ENCODE measurements at places on chromosomes 16 and 17.
A peak's percentile ranks its signal among the peaks of the same experiment; 100 is the strongest.

DNA sequence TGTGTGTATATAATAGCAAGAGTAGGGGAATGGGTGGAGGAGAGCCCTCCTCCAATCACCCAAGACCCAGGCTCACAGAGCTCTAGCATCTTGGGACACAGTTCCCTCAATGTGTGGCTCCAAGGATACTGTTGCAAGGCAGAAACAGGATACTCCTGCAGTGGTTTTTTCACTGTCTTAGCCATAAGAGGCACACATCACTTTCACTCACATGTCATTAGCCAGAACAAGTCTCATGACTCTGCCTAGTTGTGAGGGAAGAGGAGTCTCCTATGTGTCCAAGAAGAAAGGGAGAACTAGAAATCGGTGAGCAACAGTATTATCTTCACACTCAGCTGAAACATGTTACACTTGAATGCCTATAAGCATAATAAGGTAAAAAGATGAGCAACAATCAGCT, 11.1 kb upstream of the NUDT7 start:
- DNase-seq: no peak

- no peak for DNase-seq
These were observed 666.0 kb upstream of the CA10 start for GRCh38 chr17:52824542-52824941.

GRCh38 chr17:63494300-63494928, 17.6 kb downstream of the ACE start:
- no peak for DNase-seq

DNA sequence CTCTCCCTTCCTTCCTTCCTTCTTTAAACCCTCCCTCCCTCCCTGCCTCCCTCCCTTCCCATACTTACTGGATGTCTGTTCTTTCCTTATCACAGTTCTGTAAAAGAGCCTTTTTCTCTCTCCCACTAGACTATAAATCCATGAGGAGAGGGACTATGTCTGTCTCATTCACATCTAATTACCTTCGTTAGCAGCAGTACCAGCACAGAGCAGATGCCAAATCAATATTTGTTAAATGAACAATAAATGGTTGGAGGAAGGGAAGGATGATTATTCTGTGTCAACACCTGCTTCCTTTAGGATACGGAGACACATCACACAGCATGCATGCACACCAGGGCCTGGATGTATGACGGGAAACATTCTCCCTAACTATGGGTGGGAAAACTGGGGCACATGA, 94.2 kb downstream of the DNAH3 start:
- no peak for DNase-seq

DNA sequence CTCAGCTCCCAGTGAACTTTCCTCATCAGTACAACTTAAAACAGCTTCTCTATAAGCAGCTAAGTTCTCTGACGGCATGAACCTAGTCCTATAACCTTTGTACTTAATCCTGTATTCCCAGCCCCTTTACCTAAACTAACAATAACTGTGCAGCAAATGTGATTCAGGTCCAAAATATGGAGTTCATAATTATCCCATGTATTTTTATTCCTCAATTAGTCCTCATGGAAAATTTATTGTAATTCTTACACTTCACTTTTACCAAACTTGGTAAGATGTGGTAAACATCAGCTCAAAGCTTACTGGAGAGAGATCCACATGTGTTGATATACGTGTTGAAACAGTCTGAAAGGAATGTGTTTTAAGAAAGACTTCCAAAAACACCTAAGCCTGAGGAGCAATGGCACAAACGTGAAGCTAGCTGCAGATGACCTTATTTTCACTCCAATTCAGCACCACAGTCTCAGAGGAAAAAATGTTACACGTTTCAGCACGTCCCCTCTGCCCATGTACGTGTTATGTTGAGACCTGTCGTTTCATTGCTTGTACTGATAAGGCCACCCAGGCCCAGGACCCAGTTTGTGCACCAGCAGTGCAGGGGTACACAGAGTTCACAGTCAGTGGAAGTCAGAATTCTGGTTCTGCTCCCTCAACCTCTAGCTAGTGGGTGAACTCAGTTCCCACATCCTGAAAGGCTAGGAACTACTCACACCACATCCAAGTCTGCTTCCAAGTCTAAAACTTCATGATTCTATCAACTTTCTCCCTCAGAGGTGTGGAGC, 7.1 kb downstream of the USP31 start:
- no peak for DNase-seq

DNA sequence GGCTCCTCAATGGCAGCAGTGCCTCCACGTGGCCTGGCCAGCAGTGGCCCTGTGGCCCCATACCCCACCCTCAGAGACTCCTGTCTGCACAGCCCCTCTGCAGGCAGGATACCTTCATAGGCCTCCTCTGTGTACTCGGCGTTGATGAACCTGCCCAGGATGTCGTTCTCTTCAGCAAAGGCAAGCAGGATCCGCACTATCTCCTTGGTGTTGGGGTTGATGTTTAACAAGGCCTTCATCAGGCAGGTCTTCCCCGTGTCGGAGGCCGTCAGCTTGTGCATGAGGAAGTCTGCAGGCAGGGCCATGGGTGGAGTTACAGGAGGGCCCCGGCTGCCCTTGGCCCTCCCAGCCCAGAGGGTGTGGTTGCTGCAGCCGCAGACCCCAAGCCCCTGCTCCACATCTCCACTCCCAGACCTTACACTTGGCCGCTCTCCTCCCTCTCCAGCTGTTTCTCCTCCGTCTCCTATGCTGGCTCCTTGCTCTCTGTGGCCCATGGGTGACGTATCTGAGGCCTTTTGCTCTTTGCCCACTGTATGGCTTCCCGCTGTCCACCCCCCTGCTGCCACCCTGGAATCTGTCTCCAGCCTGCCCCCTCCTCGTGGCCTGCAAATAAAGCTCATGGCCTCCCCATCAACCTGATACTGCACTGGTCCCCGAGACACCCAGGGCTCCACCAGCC, 15.1 kb downstream of the TRPV3 start:
- DNase-seq: no peak

- DNase-seq: no peak
These were observed 1.2 kb downstream of the TMEM106A start for GRCh38 chr17:43212641-43213490.

GRCh38 chr17:63930951-63931575, 1.1 kb downstream of the CD79B start:
- peak; percentile 35 for DNase-seq

- DNase-seq: no peak
These were observed 1.0 kb downstream of the SRCIN1 start for GRCh38 chr17:38604479-38605403.

- no peak for DNase-seq
These were observed 21.0 kb upstream of the ZNF652 start for GRCh38 chr17:49383060-49383459.

DNA sequence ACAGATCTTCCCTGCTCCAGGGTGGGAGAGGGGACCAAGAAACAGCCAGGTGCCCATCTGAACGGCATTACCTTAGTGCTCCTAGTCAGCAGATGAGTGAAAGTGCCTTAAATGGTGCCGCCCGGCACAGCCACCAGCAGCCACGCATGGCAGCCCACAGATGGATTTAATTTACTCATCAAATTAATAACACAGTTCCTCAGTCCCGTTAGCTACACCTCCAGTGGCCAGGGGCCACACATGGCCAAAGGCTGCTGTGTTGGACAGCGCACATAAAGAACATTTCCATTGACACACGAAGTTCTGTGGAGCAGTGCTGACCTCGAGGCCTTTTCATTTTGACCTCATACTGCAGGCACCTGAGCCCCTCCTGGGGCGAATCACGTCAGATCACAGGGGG, 166.3 kb downstream of the CMIP start:
- DNase-seq: no peak

- DNase-seq: peak; percentile 25
These were observed 43.0 kb upstream of the TOB1 start for GRCh38 chr17:50908860-50909764.

- no peak for DNase-seq
These were observed 90.2 kb downstream of the CDH8 start for GRCh38 chr16:61946019-61946418.

GRCh38 chr16:48535831-48536613, 74.0 kb downstream of the N4BP1 start:
- no peak for DNase-seq

DNA sequence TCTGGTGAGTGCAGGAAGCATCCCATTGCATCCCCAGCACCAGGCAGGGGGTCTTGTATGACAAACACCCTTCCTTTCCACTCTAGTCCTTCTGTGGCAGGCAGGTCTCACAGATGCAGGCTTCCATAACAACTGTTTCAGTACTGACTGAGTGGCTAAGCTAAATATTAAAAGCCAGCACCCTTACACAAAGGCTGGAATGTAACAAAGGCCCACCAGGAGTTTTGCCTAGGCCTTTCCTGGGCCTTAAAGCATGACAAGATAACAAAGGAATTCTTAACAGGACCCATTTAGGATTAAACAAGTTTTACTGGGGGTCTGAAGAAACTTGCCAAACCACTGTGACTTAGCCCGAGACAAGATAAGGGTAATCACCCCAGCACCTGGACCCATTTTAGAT, 228.9 kb upstream of the RPL38 start:
- no peak for DNase-seq

DNA sequence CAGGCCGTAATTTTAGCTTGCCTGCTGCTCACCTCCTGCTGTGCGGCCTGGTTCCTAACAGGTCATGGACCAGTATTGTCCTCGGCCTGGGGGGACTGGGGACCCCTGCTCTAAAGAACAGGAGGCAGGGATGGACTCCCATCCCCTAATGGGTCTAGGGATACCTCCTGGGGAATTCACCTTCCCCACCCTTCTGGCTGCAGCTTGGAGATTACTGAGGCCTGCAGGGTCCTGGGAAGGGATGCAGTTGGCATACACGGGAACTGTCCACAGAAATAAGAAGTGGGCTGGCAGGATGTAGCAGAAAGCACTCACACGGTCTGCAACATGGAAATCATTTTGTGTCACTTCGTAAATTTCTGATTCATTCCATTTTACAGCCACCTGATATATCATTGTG, 123.0 kb downstream of the C16orf95 start:
- DNase-seq: no peak

DNA sequence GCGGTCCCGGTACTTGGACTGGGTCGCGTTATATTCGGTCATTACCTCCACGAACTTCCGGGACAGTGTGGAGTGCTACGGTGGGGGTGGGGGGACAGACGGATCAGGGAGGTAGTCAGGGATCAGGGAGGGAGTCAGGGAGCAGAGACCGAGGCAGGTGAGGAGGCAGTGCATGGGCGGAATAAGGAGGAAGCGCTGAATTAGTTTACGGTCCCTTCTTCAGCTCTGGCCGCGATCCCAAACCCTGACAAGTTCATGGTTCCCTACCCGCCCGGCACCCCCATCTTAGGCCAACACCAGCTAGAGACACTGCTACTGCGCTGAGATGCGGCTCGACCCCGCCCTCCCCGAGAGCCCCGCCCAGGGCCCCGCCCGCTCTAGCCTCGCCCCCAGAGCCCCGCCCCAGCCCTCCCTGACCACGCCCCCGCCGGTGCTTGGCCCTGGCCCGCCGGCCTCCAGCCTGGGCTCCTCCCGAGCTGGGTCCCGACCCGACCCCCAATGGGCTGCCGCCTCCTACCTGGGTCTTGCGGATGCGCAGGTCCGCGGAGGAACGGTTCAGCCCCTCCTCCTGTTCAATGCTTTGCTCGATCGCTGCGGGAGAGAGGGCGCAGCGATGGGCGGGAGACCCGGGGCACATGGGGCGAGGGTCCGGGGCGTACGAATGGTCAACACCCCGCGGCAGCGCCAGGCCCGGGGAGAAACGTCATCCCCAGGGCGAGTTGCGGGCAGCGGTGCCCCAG, 12.1 kb downstream of the HSD3B7 start:
- DNase-seq: peak; percentile 70

DNA sequence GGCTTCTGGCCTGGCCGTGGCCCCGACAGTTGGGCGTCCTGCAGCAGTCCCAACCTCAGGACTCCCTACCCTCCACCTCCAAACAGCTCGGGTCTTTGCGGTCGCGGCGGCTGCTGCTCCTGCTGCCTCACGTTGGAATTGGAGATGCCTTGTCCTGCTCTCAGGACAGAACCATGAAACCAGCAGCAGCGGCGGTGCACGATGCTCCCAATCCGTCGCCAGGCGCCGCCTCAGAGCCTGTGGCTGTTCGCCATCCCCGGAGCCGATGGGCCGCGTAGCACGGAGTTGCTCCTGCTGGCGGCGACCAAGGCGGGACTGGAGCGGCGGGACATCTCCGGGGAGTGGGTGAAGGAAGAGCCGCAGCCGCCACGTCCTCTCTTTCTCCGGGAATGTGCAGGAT, 1965.9 kb downstream of the TP53TG3F start:
- no peak for DNase-seq

GRCh38 chr16:14179116-14179515, 108.0 kb downstream of the MRTFB start:
- DNase-seq: no peak

DNA sequence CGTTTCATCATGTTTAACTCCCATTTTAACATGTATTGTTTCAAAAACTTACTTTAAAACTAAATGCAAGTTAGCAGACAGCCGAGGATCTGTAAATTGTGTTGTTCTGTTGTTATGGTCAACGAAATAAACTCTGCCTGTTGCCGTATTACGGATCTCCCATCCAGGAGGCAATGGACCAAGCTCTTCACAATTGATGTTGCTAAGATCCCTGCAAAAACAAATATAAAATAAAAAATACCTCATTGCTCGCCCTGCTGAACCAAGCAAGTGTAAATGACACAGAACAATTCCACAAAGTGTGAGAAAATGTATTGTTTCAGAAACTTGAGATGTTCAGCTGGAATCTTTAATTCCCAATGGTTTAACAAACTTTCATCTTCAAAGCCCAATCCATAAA, 65.0 kb downstream of the CEP95 start:
- DNase-seq: no peak

DNA sequence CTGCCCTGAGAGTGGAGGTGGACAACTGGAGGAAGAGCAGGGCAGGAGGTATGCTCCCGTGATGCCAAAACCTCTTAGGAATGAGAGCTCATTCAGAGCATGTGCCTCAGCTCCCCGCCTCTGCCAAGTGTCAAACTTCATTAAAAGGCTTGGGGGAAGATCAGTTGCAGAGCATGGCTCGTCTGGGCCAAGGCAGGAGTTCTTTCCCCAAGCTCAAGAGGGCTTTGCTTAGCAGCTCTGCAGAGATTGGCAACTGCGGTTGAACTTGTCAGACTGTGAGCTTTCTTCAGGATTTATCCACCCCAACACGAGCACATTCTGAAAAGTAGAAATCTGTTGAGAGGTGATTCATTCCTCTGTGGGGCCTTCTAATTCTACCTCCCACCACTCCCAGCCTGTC, 248.1 kb downstream of the HS3ST3A1 start:
- no peak for DNase-seq

- no peak for DNase-seq
These were observed 55.6 kb upstream of the ALOX12 start for GRCh38 chr17:6940186-6940649.

Measured in stimulated activated CD8-positive, alpha-beta memory T cell treated with anti-CD3 and anti-CD28 coated beads, Interleukin-12 subunit alpha, Interleukin-12 subunit beta, amount 100 ng/mL, for 1 hour (primary cell).